ENCODE measurements at places on chromosomes 1 and 21.

DNA sequence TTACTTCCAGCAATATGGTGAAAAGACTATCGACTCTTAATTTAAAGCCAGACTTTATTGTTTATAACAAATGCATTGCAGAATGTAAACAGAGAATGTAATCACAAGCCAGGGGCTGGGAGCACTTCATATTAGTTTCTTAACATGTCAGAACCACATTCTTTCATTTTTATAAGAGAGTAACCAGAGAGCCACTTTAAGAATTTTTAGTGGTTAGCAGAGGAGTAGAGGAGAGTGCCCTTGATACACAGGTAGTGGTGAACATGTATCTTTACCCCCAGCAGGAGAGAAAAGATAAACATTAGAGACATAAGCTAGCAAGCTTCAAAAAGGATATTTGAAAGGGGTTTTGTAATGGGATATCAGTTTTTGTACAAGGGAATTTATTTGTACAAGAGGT is 11.1 kb downstream of the AMY2B start:
- no peak for DNase-seq

DNA sequence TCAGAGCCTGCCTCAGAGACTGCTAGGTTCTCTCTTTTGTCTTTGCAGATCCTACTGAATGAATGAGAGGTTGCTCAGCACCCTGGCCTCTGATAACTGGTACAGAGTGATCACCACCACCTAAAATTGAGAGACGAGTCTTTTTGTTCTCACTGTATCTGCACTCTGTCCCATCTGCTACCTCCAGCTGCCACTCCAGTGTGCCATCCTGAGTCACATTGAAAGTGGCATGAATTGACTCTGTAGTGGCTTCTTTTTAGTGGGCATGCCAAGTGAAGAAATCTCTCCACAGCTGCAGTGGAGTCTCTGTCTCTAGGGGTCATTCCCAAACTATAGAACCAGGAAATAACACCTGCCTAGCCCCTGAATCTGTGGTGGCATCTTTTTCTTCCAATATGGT is 14.7 kb downstream of the CAMK1G start:
- DNase-seq, result no peak

DNA sequence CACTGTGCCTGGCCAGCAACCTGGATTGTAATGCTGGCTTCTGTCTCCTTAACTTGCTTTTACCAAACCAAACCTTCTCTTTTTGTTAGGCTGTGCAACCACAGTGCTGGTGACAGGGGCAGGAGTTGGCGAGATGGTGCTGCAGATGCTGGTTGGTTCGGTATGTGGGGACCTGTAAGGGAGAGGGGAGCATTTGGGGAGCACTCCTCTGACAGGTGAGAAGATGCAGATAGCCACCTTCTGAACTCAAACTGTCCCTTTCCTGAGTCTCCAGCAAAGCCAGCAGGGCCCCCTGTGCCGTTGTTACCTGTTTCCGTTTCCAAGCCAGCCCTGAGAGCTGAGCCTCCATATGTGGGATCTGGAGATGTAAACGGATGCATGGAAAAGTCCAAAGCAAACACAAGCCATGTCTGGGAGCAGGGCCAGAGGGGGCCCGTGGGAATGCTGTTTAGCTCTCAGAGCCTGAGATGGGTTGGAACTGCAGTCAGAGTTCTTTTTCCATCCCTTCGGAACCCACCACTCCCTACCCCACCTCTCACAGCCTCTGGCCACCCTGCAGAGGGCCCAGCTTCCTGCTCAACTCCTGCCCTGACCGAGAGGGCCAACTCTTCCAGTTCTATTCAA is 34.0 kb downstream of the ELK4 start:
- no peak for DNase-seq

DNA sequence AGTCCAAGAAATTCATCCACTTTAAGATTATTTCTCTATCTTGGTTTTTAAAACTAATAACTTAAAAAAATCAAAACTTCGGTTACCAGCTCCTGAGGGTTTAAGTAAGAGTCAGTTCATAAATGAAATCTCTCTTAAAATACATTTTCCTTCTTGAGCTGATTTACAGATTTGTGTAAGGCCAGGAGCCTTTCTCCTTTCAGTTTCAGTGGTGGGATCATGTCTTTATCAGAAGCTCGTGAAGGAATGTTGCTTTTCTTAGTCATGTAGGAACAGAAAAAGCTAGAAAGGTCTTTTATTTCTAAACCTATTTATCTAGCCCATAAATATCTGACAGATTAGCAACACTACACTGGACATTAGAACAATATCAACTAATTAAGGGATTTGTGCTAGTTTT is 390.2 kb downstream of the GPATCH2 start:
- DNase-seq, result no peak

DNA sequence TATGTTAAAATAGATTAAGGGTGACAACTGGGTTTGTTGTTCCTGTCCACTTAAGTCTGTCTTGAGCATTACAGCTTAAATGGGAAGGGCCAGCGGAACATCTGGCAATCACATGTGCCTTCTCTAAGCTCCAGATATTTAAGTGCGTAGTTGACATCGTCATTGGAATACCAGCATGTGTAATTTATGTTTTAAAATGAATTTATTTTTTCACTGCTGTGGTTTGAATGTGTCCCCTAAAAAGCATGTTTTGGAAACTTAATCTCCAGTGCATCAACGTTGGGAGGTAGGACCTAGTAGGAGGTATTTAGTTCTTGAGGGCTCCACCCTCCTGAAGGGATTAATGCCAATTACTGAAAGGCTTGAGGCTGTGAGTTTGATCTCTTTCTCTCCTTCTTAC is 13.4 kb downstream of the ZCCHC17 start:
- no peak for DNase-seq

DNA sequence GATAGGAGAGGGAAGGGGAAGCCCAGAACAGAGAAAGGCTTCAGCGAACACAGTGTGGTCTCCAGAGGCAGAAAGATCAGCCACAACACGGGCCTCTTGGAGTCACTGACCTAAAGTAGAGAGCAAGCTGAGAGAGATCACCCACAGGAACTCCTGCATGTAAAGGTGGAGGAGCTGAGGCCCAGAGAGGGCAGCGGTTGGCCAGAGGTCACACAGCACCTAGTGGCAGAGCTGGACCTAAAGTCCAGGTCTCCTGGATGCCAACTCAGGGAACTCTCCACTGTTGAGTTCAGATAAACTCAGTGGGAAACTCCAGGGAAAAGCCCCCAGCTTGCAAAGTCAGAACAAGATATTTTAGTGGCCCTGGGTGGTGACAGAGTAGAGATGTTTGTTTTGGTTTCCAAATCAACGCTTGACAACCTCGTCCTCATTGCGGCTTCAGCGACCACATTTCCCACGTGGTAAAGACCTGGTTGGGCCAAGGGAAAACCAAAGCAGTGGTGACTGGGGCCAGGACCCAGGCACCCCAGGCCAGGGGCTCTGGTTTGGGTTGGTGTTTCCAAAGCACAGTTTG is 4.6 kb downstream of the IFFO2 start:
- DNase-seq, result peak; percentile 8

GRCh38 chr1:22315315-22316078 is 136.2 kb upstream of the ZBTB40 start:
- DNase-seq, result no peak

DNA sequence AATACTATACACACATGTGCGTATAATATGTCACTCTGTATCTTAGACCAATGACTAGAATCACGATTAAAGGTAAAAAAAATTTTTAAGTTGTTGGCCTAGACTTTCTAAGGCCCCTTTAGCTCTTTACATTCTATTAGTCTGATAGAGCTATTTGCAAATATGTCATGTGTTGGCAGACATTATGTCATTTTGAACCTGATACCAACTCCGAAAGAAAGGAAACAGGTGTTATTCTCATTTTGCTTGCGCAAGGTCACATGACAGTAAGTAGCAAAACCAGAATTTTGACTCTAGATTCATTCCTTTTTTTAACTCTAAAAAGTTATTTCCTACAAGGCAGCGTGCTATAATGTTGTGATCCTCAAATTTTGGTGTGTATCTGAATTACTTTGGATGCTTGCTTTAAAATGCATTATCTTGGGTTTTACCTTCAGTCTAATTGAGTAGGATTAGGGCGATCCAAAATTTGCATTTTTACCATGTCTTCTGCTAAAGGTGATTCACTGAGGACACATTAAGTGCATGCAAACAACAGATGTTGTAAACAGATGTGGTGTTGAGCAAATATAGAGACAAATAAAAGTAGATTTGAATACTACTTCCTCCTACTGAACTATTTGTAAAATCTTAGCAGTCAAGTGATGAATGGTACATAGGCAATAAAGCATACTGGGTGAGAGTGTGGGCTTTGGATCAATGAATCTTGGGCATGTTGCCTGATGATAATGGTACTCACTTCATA is 63.5 kb upstream of the KIAA1614 start:
- no peak for DNase-seq

DNA sequence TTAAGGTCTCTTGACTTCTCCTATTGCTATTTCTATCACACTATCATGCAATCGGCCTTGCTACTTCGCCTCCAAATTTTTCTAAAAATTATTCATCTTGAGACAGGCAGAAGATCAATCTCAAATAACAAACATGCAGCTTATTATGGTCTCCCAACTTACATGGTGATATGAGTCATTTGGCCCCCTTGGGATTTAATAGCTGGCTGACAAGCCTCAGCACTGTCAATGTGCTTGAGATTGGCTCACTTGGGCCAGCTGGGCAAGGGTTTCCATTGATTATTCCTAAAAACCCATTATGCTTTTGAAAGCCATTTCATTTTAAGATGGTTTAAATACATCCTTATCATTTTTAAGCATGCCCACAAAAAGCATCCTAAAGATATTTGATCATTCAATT is 224.5 kb upstream of the NFIA start:
- DNase-seq, result no peak

DNA sequence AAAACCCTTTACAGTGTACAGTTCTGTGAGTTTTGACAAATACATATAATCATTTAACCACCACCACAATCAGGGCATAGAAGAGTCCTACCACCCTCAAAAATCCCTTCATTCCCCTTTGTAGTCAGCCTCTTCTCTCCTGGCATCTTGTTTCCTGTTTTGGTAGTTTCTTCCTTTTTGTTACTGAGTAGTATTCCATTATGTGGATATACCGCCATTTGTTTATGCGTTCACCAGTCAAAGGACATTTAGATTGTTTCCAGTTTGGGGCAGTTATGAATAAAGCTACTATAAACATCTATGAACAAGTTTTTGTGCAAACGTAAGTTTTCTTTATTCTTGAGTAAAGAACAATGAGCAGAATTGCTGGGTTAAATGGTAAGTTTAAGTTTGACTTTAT is 49.6 kb downstream of the RNF220 start:
- DNase-seq, result no peak

DNA sequence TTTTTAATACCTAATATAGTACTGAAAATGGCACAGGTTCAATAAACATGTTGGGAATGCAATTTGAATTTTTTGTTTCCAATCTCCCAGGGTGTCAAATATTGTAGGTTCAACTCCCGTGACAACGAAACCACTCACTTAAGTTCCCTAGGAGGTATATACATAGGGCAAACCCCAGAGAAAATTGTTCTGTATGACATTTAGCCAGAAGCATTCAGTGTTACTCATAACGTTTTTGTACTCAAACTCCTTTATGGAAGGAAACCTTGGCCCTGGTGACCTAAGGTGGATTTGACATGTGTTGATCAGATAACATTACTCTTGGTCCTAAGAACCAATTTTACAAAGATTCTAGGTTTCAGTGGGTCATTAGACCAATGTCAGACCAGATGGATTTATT is 110.6 kb downstream of the USP25 start:
- no peak for DNase-seq

DNA sequence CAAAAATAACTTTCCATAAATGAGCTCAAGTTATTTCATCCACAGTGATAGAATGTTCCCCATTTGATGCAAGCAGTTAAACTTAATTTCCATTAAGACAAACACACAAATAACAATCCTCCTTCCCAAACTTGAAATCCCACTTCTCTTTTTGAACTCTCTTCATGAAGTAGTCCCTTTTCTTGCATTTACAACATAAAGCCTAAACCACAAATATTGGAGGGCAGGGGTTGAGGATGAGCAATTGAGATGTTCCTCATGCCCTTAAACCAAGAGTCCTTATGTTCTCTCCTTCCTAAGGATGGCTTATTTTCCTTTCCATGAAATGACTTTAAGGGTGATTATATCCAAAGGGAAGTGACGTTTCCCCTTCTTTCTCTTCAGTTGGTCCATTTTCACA is 228.8 kb downstream of the DISC1 start:
- no peak for DNase-seq

GRCh38 chr1:157993147-157993917 is at the start of gene KIRREL1:
KIRREL1 (plus strand) TSS chr1:157993645; CDS start chr1:157993677, 32 bp downstream.
- no peak for DNase-seq

- DNase-seq, result no peak
Measured at GRCh38 chr21:45076245-45076711, 1.9 kb downstream of the ADARB1 start.

GRCh38 chr21:34977333-34977732 is 71.8 kb downstream of the RUNX1 start:
- DNase-seq, result no peak

- no peak for DNase-seq
Measured at GRCh38 chr1:66747501-66747900, 4.8 kb upstream of the DYNLT5 start.

- no peak for DNase-seq
Measured at GRCh38 chr1:205013683-205014367, 29.2 kb upstream of the CNTN2 start.

DNA sequence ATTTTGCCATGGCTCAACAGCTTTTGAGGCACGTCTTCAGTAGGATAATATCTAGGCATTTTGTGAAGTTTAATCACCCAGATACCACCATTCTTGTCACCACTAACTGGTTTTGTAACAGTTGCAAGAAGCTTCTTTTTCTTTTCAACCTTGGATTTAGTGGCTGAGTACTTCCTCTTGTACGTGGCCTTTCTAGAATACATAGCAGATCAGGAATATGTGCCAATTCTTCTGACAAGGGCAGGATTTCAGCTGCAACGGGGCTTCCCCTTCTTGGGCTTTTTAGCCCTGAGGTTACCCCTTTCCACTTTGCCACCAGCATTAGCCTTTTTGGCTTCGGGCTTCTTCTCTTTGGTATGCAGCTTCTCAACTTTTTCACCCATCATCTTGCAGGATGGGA is 79.3 kb upstream of the WARS2 start:
- DNase-seq, result no peak

- DNase-seq, result no peak
Measured at GRCh38 chr1:119768778-119769177, at the start of gene HMGCS2. HMGCS2 (minus strand) TSS chr1:119768905; CDS start chr1:119768844, 61 bp downstream.

DNA sequence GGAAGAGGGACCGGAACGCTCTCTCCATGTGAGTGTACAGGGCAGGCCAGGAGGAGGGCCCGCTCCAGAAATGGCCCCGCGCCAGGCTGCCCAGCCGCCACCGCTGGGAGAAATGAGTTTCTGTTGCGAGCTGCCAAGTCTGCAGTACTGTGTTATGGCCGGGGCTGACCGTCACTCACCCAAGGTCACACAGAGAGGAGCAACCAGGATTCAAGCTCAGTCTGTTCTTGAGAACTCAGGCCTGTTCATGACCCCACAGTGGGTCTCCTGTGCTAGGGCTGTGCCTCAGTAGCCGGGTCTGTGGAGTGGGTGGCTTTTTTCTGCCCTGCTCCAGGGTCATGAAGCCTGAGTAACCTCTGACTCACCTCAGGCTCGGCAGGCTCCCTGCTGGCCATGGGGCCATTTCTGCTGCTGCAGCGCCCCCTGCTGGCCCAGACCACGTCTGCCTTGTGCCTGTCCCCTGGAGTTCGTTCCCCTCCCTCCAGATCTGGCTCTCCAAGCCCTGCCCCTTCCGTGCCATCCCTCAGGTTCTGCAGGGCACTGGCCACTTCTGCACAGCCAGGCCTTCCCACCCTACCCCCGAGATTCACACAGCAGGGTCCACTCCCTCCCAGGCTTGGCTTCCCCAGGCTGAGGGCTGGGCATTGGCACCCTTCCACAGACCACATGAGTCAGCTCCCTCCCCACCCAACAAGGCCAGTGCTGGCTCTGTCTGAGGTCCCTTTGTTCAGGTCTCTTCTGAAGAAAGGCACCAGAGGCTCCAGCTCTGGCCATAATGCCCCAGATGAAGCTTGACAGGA is 51.8 kb downstream of the EDN2 start:
- DNase-seq, result no peak
